Suppressor macrophage treated with lipopolysaccharide for 1 hour (primary cell): ENCODE measurements at places on chromosomes 1 and 21.

- no peak for DNase-seq
Observed at GRCh38 chr1:43002116-43002515, 43.4 kb upstream of the SLC2A1 start.

- DNase-seq, result peak; percentile 81
Observed at GRCh38 chr1:157073944-157074685, 25.5 kb downstream of the ETV3L start.

DNA sequence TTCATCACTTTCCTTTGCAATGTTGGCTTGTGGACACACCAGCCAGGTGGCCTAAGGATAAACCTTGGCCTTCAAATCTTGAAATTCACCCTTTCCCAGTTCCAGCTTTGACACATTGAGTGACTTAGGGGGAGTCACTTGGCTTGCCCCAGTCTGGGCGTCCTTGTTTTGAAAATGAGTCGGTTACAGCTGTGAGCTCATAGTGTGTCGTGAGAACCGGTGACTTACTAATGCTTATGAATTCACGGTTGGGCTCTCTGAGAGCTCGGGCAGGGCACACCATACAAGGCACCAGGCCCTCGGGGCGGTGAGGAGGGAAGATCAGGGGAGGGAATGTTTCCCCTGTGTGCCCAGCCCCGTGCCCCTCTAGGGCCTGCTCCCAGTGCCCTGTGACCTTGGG, 126.9 kb upstream of the TMPRSS2 start:
- no peak for DNase-seq

DNA sequence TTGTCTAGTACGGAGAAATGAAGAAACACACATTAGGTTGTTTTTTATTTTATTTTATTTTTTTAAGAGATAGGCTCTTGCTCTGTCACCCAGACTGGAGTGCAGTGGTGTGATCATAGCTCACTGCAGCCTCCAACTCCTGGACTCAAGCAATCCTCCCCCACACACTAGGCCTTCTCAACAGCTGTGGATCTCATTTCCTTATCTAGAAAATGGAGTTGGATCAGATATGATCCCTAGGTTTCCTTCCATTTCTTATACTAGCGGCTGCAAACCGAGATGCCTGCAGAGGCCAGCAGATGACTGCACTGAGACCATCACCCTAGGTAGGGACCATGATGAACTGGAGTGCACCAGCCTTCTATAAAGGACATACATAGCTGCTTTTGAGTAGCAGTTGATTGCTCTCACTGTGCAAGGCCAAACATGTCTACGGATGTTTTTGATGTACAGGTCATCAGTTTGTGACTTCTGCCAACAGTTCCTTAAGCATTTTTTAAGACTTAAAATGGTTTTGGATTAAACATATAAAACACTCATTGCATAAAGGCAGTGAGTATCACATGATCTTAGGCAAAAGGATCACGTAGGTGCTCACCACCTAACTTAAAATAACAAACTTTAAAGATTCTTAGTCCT, 11.4 kb upstream of the KLHL12 start:
- no peak for DNase-seq

DNA sequence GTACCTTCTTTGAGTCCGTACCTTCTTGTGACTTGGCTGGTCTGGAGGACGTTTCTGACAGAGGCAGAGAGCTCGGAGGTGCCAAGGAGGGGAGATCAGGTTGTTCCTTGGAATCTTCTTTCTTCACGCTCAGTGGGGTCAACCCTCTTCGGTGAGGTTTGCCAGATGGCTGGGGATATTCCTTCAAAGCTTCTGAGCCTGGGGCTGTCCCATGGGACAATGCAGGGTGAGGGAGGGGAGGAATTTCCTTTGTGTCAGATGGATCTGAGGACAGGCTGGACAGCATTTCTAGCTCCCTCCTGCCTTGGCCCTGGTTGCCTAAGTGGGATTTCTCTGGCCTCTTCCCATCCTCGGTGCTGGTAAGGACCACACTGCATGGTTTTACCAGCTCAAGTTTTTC, 95.5 kb upstream of the EDN2 start:
- DNase-seq, result no peak

DNA sequence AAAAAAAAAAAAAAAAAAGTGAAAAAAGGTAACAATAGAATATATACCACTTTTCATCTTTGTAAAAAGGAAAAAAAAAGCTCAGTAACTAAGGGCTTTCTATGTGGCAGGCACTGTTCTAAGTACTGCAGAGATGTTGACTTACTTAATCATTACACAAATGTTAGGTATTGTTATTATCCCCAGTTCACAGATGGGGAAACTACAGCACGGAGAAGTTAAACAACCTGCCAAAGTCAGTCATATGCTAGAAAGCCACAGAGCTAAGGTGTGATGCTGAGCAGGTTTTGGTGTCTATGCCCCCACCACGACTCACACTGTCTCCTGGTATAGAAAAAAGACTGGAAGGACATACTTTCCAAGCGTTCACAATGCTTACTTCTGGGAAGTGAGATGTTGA, 6.6 kb upstream of the PNRC2 start:
- DNase-seq, result no peak

GRCh38 chr1:7513081-7513480, 258.0 kb upstream of the VAMP3 start:
- no peak for DNase-seq
